RPMI8226 (cell line): ENCODE measurements at places on chromosomes 5 and 9.

GRCh38 chr9:108117795-108118194 is 628.2 kb upstream of the KLF4 start:
- no peak for DNase-seq

GRCh38 chr9:133609311-133610098 is at the start of gene FAM163B:
TSS of gene FAM163B (minus strand) at chr9:133609389. CDS start at chr9:133580223, 29,166 bp downstream.
- no peak for DNase-seq

GRCh38 chr5:42887575-42887974 is 75.9 kb upstream of the SELENOP start:
- no peak for DNase-seq

- no peak for DNase-seq
These were observed 31.1 kb downstream of the UBE2D2 start for GRCh38 chr5:139592289-139592688.

DNA sequence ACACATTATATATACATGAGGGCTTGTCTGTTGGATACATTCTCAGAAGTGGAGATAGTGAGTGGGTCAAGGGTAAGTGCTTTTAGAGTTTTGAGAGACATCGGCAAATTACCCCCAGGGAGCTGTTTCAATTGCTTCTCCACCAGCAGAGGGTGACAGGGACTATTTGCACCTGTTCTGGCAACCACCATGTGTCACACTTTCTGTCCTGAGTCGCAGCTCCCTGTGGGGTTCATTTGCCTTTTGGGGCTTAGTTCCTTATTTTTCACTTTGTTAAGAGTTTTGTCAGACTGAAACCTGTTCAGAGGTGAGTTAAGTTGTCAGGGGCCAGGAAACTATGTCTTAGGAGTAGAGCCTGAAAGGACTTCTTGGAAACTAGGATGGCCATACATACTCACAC is 20.1 kb upstream of the SLC36A1 start:
- peak; percentile 39 for DNase-seq
